Fibroblast of lung (primary cell): ENCODE measurements at places on chromosomes 2 and 18. TPM values are rescaled to one million over a fixed set of nuclear protein-coding genes. Genes with fewer than 3 reads are reported as not detected.

The MARCHF4 gene
- 3.6 and 7.3 TPM in 2 replicates for polyA plus RNA-seq

The LIPG gene
- 0.30 and 2.3 TPM in 2 replicates for polyA plus RNA-seq

GRCh38 chr2:42957861-42958301 is 165.5 kb upstream of the HAAO start:
- no peak for DNase-seq

The PLCL1 gene
- 0.48 and 0.78 TPM in 2 replicates for polyA plus RNA-seq

DNA sequence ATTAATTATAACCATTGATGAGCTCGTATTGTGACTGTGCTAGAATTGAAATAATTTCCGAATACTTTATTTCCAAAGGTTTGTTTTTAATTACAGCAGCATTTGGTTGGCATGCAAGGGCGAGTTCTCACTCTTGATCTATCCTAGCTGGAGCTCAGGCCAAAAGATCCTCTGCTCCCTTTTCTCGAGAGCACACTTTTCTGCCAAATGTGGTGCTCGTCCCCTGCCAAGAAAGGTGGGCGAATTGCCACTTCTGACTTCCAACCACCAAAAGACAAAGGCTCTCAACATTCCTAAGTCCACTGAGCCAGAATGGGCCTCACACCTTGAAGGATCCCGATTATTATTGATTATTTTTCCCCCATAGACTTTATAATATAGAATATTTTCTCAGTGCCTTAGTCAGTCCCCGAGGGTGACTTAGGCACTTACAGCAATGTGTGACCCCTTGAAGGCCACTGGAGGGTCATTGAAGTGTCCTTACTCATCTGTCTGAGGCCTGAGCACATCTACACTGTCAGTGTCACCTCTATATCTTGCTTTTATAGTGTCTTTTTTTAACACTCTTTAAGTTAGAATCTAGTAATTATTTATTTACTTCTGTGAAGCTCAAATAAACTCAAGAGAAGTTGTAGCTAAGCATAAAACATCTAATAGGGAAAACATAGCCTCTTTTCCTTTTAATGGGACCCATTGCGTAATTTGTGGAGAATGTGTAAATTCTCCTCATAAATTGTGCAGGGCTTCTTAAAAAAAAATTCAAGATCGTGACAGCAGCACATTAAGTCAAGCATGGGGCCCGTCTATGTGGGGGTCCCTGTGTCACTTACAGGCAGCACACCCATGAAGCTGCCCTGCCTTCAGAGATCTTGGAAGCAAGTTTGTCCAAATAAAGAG is 98.3 kb downstream of the MEIS1 start:
- DNase-seq = no peak
